ENCODE measurements at places on chromosomes 2 and 18.

- DNase-seq: no peak
Measured at GRCh38 chr18:56910967-56911366, 235.9 kb upstream of the BOD1L2 start.

DNA sequence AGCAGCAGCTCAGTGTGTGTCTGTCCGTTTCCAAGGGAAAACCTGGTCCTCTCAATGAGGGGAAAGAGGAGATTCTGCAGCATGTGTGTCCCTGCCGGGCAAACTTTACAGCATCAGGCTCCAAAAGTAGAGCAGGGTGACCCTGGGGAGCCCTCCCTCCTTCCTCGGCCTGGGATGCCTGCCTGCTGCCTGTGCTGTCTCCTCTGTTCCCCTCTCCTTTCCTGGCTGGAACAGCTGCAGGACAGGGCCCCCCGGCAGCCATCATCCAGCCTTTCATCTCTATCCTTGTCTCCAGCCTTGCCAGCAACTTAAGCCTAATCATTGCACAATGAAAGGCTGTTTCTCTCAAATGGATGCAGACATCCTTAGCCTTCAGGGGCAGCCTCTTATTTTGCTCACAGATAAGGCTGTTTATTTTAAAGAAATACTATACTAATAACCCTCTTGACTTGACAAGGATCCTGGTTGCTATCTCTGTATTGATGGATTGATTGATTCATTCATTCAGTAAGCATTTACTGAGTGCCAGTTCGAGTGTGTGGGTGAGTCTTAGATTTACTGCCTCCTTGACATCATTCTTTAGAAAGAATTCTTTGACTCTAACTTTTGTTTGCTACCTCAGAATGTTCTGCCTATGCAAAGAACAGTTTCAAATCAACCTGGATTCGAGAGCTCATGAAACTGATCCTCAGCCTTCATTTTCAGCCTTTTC is 40.6 kb upstream of the EDAR start:
- no peak for DNase-seq

- DNase-seq: no peak
Measured at GRCh38 chr18:46867367-46868143, 49.8 kb downstream of the PIAS2 start.

DNA sequence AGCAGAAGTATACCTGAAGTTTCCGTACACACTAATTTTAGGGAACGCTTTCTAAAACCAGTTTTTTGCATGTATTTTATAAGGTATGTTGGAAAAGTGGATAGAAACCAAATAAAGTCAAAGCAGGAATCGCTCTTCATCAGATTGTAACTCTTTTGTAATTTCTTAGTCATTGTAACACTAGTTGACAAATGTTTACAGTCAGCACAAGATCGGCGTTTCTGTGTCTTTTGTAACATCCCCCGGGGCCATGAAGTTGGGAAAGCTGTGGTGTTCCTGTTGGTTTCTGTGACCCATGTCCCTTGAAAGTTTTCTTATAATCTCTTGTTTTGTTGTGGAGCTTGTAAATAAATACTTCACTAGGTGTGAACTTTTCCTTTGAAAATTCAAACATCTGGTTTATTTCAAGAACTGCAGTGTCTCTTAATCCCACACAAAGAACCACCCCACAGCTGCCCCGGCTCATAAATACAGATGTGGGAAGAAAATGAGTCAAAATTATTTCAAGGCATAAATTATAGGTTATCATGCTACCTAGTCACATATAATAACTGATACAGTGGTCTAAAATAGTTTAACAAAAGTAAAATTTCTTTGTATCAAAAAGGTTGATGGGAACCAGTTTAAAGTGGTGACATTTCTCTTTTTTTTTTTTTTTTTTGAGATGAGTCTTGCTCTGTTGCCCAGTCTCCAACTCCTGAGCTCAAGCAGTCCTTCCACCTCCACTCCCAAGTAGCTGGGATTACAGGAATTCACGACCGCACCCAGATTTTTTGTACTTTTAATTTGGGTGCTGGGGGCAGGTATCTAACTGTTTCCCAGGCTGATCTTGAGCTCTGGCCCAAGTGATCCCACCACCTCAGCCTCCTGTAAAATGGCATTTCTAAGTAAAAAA is 751 bp upstream of the NMI start:
- no peak for DNase-seq

DNA sequence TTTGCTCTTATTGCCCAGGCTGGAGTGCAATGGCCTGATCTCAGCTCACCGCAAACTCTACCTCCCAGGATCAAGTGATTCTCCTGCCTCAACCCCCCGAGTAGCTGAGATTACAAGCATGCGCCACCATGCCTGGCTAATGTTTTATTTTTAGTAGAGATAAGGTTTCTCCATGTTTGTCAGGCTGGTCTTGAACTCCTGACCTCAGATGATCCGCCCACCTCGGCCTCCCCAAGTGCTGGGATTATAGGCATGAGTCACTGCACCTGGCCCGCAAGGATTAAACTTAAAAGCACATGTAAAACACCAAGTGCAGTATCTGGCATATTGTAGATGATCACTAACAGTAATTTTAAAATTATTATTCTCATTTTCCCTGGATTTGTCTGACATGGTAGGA is 72.9 kb downstream of the C1QL2 start:
- no peak for DNase-seq

DNA sequence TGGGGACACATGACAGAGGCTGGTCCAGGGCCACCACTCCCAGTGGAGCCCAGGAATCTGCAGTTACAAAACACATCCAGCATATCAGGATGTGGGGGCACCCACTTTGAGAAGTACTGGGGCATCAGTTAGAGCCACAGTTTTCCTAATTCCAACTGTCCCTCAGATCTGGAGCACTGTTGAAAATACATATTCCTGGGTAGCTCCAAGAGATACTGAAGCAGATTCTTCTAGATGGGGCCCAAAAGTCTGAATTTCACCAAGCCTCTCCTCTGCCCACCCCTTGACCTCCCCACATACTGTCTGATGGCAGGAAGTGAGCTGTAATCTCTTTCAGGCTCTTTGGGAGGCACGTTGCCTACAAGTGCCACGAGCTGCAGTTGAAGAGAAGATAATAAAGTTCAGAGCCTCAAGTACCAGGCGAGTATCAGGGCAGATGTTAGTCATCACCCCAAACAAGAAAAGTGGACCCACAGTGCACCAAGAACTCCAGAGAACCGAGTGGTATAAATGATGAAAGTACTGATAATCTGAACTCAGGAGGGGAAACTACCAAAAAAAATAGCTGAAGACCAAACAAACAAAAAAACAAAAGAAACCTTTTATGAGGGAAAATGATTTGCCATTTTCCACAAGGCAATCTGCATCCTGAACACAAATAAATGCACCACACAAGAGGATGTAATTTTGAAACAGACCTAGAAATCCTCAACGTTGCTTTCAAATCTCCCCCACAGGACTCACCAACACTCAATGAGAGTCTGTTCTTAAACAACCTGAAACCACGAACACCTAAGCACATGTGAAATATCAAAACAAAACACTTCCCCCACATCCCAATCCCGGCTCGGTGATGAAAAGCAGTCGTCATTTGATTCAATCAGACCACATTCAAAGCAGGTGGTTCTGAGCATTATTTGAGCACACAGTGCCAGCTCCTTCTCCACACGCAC is 98.7 kb downstream of the TCF4 start:
- peak; percentile 14 for DNase-seq

GRCh38 chr2:160209516-160209856 is 9.4 kb upstream of the ITGB6 start:
- DNase-seq: no peak

GRCh38 chr2:202950592-202950991 is 38.5 kb downstream of the CARF start:
- no peak for DNase-seq

GRCh38 chr2:23489471-23490322 is 104.7 kb downstream of the KLHL29 start:
- peak; percentile 32 for DNase-seq

DNA sequence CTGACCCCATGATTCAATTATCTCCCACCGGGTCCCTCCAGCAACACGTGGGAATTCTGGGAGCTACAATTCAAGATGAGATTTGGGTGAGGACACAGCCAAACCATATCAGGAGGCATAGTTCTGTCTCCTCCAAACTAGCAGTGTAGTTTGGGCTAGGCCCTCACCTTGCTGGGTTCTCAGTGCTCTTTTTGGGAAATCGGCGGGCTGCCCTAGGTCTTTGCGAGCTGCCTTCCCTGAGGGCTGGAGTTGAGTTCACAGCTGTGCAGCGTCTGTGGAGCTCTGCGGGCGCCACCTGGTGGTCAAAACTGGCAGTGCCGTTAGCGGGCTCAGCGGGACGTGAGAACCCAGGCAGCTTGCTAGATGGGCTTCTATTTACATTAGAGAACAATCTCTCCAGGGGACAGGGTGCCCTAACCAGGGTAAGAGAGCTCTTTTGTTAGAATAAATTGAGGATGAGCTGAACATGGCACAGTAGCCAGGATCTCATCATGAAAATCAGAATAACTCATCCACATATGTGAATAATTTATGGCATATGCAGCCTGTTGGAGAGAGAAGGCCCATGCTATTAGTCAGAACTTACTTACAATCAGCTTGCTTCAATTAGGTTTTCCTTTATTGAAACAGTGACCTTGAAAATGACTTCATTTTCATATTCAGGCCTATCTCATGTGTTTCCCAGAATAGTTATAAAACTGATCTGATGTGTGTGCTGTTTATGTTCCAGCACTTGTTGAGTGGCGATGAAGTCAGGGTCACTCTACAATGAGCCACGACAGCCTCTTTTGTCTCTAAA is 27.4 kb upstream of the YES1 start:
- DNase-seq: peak; percentile 96

- DNase-seq: no peak
Measured at GRCh38 chr18:11899063-11899462, 9.1 kb downstream of the MPPE1 start.

- no peak for DNase-seq
Measured at GRCh38 chr2:188050726-188051125, 240.9 kb upstream of the GULP1 start.

GRCh38 chr2:185466915-185467314 is 271.7 kb upstream of the FSIP2 start:
- DNase-seq: no peak

GRCh38 chr18:76981396-76981968 is 151.1 kb downstream of the MBP start:
- DNase-seq: no peak

DNA sequence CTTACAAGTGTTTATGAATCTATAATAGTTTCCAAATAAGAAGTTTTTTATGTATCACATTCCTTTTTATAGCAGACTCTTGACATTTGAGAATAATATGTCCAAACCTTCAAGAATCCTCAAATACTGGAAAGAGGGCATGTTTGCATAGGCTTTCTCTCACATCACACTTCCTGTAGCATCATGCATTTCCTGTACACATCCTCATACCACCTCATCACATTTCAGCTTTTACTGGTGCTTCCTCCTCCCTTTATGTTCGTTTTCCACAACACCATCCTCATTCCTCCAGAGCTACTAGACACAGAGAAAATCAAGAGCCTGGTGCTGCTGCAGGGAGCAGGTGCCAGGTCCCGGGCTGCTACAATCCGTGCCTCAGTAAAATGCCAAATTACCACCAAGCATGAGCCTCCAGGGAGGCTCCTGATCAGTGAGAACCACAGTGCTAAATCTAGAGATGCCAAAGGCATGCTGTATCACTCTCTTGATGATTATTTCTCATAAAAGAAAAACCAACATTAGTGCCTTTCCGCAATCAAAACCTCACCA is 137.7 kb upstream of the CYP1B1 start:
- no peak for DNase-seq

GRCh38 chr2:188092734-188093133 is 198.9 kb upstream of the GULP1 start:
- DNase-seq: no peak

DNA sequence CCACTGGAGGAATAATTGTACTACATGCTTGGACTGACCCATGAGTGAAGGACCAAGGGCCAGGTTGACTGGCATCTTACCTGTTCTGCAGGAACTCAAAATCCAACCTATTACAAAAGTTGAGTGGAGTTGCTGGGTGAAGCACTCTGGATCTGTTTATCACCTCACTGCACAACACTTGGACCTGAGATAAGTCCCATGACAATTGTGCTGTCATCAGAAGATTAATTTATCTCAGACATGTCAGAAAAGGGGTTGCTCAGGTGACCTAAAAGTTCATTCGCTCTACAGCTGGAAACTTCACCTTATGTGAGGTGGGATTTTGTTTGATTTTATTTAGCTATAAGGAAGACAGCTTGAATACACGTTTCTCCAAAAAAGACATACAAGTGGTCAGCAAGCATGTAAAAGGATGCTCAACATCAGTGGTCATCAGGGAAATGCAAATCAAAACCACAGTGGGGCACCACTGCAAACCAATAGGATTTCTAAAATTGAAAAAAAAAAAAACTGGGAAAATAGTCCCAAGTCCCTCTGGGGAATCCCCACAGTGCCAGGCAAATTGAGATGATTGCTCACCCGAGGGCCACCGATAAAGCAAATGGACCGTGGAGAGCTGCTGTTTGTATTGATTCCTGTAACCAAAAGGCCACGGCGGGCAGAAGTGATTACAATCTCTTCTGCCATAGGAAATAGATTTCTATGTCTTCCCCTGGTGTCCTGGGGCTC is 65.8 kb upstream of the SLC35F5 start:
- DNase-seq: no peak

GRCh38 chr18:3014503-3015203 is 1.7 kb upstream of the LPIN2 start:
- DNase-seq: no peak

DNA sequence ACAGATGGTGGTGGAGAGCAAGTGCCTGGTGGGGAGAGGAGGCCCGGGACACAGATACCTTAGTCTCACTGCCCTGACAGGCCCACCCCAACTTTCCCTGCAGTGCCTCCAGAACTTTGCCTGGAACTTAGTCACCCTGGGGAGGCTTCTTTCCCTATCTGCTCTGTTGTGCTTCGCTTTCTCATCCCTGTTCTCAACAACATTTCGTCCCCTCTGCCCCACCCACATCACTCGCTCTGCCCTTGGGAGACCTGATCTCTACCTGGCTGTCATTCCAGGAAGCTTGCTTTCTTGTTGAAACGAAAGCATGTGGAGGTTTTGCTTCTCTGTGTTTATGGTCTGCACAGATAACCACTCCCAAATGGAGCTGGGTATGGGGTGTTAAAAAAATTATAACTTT is 93.8 kb downstream of the PRKCE start:
- no peak for DNase-seq

DNA sequence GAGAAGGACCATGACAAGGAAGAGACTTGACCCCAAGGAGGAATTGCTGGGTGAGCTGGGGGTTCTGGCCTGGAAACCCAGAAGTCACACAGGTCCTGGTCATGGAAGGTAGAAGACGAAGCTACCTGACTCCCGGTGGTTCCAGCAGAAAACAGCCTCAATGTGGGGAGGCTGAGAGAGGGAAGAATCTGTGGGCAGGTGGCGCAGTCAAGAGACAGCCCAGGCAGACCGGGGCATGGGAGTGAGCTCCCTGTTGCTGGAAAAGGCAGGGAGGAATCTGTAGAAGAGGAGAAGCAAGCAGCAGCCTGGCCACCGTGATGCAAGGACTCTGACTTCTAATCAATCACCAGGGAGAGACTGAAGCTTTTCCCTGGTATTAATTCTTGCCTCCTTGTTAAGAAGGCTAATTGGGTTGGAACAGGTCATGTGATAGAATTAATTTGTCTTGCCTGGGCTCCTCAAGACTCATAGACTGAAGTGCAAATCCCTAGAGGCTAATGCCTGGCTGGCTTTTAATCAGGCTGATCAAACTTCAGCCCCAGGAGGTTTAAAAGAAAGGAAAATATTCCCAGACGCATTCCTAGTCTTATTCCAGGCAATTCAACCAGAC is 30.1 kb downstream of the CNGA3 start:
- DNase-seq: no peak

- DNase-seq: no peak
Measured at GRCh38 chr2:239132156-239132709, 268.6 kb downstream of the HDAC4 start.

All from stimulated activated CD4-positive, alpha-beta T cell treated with anti-CD3 and anti-CD28 coated beads, Interleukin-2, amount 100 ng/mL, for 48 hours (primary cell).